GM03348 (cell line): ENCODE measurements at places on chromosomes 2 and 18.
A peak's percentile ranks its signal among the peaks of the same experiment; 100 is the strongest.

GRCh38 chr2:9256570-9257043 is 50.0 kb downstream of the ASAP2 start:
- peak; percentile 74 for DNase-seq

- DNase-seq = peak; percentile 26
Observed at GRCh38 chr2:176584333-176584732, 315.1 kb downstream of the MTX2 start.

- no peak for DNase-seq
Observed at GRCh38 chr2:152623076-152623740, 94.1 kb downstream of the PRPF40A start.

GRCh38 chr2:82959727-82960126 is 1499.4 kb downstream of the SUCLG1 start:
- no peak for DNase-seq

DNA sequence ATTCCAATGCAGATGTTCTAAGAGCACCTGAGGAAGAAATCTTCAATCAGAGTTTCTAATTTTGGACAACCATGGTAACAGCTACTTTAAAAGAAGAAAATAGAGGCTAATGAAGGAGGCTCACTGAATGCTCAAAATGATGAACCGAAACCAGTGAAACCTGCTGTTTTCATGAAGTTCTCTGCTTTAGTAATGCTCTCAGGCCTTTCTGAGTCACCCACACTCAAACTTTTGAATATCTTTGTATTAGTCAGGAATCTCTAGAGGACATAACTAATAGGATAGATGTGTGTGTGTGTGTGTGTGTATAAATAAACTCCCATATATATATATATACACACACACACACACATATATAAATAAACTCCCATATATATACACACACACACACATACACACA is 76.9 kb upstream of the RIT2 start:
- DNase-seq = no peak

DNA sequence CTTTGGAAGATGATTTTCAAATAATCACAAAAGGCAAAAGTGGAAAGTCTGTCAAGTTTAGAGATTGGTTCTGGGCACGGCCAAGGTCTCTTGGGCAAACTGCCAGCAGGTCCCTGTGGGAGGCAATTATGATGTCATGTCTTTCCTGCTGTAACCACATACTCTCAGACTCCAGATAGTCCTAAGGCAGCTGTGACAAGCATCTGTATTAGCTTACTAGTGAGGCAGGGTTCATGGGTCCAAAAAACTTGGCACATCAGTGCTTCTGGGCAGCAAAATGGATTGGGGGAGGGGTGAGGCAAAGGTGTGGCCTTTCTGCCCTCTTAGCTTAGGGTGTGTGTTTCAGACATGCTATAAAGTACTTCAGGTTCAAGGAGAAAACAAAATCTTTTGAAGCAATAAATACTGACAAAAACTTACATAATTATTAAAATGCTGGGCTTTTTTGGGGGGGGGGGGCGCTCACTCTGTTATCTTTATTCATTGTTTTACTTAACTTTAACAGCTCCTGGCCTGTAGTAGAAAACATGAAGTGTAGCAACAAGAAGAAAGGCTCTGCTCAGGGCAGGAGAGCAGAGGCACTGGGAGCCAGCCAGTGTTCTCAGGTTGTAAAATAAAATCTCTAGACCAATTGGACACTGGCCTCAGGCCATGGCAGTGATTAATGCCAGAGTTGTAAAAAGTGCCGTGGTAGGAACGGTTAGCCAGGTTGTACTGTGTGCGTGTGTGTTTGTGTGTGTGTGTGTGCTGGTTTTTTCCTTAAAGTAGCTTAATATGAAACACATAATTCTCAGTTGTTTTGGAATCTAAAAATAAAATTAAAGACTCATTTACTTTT is 14.3 kb upstream of the TANC1 start:
- peak; percentile 59 for DNase-seq

GRCh38 chr2:177306550-177306949 is 42.0 kb upstream of the NFE2L2 start:
- DNase-seq = peak; percentile 22

- DNase-seq = no peak
Observed at GRCh38 chr2:119487434-119488244, 36.6 kb downstream of the SCTR start.

DNA sequence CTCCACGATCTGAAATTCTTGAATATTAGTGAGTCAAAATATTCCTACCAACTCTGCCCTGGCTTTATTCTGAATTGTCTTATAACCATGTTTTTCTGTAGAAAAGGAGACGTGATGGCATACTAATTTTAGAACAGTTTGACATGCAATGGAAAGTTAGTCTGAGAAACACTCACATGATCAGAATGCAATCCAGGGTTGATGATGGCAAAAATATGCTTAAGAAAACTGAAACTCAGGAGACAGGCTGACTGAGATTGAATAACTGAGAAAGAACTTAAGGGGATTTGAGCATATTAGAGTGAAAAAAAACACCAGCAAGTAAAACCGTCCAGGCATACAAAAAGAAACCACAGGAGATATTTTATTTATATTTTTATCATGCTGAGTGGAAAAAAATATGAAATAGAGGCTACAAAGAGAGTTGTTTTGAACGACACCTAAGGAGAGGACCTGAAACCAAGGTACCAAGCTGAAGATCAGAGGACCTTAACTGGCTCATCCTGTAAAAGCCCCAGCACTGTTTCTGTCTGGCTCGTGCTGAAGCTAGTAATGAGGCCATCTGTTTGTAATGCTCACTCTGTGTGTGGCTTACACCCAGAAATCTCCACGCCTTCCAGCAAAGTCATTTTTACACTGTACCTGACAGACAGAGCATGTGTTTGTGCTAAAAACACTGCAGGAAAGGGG is 437.2 kb upstream of the PKDCC start:
- peak; percentile 11 for DNase-seq

DNA sequence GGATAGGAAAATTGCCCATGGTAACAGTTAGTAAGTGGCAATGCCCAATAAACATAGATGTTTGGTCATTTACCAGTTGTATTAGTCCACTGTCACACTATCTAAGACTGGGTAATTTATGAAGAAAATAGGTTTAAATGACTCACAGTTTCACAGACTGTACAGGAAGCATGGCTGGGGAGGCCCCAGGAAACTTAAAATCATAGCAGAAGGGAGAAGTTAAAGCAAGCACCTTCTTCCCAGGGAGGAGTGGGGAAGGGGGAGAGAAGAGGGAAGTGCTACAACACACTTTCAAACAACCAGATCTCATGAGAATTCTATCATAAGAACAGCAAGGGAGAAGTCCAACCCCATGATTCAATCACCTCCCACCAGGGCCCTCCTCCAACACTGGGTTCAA is 23.4 kb downstream of the NR4A2 start:
- DNase-seq = no peak

GRCh38 chr2:69798290-69798908 is 31.1 kb upstream of the GMCL1 start:
- peak; percentile 43 for DNase-seq

- DNase-seq = no peak
Observed at GRCh38 chr2:27689424-27689823, 25.7 kb downstream of the SLC4A1AP start.

DNA sequence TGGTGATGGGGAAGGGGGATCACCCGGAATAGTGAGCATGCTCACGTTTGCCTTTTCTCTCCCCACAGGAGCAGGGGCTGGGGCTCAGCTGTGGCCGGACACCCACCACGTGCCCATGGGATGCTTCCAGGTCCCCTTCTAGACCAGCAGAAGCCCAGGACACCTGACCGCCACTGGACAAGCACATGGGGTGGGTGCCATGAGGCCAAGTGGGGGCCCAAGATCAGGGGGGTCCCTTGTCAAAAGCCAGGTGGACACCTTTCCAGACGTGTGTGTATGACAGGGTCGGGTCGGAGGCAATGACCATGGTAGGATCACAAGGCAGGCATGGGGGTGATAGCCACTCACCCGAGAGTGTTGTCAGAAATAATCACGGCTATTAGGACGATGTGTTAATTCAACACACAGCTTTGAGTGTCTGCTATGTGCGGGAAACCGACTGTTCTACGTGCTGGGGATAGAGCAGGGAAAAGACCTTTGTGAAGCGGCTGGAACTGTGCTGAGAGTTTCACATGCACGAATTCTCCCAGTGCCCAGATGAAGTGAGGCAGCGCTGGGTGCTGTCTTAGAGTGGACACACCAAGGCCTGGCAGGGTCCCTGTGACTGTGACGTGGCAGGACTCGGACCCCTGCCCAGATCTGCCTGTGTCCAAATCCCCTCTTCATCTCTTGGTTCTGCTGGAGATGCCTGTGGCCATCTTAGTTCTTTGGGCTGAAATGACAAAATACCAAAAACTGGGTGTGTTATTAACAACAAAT is 244.7 kb downstream of the NDUFA10 start:
- DNase-seq = no peak

DNA sequence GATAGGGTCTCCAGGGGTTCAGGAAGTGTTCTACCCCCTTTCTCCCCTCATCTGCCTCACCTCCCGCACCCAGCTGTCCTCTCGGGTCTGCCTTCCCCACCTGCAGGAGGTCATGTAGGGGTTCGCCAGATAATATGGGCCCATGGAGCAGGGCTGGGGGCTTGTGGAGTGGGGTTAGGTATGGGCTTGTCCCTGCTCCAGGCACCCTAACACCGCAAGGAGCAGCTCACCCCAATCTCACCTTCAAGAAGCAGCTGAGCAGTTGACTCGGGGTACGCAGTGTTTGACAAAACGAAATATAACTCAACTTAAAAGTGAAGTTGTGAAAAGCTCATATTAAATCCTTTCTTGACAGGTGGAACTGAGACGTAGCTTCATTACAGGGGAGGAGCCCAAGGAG is 99.6 kb downstream of the CTIF start:
- no peak for DNase-seq

DNA sequence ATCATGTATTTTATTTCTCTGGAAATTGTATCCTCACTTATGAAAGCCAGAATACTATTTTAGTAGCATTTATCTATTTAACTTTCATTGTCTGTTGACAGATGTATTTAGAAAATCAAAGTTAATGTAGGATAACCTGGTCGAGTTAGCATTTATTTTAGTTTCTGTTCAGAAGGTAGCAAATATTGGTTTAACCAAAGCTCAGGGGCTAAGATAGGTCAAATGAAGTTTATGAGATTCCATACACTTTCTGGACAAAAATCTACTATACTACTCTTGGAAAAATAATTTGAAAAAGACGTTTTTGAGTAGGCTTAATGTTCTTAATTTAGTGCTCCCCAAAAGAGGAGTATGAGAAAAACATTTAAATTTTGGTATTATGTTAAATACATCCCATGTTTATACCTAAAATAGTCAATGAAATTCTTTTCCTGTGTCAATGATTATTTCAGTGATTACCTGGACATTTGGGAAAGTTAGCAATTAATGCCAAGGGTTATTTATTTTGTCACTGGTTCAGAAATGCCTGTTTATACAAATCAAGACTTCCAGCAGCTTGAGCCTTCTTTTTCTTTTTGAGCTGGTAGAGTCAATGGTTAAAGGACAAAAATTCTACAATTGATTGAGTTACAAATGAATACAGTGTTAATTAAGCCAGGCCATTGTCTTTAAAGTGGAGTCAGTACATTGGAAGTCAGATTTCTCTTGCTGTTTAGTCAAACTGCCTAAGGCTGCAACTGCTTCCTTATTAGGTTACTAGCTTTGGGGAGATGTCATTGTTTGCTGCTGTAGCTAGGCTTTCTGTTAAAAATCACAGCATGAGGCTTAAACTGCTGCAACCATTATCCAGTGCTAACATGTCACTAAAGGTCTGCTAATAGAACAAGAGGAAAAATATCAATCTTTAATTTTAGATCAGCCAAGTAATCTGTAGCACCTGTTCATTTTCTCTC is 182.3 kb downstream of the CAMKMT start:
- DNase-seq = peak; percentile 10

DNA sequence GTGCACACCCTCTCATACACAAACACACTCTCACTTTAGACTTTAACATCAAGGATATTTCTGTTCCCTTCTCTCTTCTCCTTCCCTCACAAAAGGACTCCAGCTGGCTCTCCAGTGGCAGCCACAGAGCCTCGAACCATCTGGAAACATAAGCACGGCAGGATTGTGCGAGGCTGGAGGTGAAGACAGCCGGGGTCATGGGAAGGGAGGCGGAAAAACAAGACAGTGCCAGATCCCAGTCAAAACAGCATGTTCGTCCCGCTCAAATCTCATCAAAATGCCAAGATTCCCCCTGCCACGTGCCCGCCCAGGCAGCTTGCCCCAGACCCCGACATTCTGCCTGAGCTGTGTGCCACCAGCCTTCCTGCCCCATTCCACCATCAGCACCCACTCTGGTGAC is 180.3 kb downstream of the ZBTB7C start:
- DNase-seq = no peak

DNA sequence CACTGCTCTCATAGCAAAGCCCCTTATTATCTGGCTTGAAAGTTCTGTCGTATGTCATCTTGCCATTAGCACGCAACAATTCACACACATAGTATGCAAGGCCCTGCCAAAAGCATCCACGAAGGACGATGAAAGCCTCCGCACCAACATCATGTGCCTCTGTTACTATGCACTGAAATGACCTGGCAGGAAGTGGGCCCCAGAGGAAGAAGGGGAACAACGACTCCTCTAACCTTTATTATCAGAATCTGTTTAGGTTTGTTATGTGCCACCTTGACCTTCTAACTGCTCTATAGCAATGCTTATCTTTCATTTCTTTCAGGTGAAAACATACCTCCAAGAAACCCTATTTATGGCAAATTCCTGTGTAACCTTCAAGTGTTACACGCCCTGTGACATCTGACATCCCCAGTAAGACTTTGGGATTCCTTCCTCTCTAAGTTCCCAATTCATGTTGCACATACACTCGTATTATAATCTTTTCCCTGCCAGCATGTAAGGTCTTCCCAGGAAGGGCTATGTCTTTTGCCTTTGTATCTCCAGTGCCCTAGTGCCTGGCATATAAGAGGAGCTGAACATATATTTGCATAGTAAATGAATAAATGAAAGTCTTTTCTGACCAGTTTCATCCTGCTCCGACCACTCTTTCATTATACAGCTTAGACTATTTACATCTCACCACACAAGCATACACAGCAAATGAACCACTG is 7.0 kb upstream of the NDUFV2 start:
- no peak for DNase-seq

- DNase-seq = peak; percentile 59
Observed at GRCh38 chr2:9637330-9637729, 6.5 kb upstream of the YWHAQ start.

- no peak for DNase-seq
Observed at GRCh38 chr2:27520316-27520715, 23.7 kb downstream of the GCKR start.

- DNase-seq = no peak
Observed at GRCh38 chr2:184367211-184367610, 231.1 kb upstream of the ZNF804A start.

GRCh38 chr2:147173189-147173581 is 671.6 kb upstream of the ACVR2A start:
- DNase-seq = peak; percentile 57

- DNase-seq = no peak
Observed at GRCh38 chr2:99217929-99218501, 37.0 kb downstream of the MRPL30 start.

- no peak for DNase-seq
Observed at GRCh38 chr2:24432121-24432520, 58.9 kb upstream of the NCOA1 start.

GRCh38 chr18:13273800-13274199 is 55.2 kb downstream of the LDLRAD4 start:
- DNase-seq = no peak
